Fibroblast of skin of back (primary cell): ENCODE measurements at places on chromosomes 3 and 15.

- no peak for DNase-seq
Measured at GRCh38 chr3:37181756-37182155, 7.4 kb upstream of the LRRFIP2 start.

GRCh38 chr3:10810376-10810775, 5.7 kb upstream of the SLC6A11 start:
- DNase-seq = no peak

- peak; percentile 35 for DNase-seq
Measured at GRCh38 chr3:161989012-161989411, 492.4 kb downstream of the OTOL1 start.

GRCh38 chr3:104933972-104934371, 432.7 kb upstream of the ALCAM start:
- DNase-seq = peak; percentile 30

DNA sequence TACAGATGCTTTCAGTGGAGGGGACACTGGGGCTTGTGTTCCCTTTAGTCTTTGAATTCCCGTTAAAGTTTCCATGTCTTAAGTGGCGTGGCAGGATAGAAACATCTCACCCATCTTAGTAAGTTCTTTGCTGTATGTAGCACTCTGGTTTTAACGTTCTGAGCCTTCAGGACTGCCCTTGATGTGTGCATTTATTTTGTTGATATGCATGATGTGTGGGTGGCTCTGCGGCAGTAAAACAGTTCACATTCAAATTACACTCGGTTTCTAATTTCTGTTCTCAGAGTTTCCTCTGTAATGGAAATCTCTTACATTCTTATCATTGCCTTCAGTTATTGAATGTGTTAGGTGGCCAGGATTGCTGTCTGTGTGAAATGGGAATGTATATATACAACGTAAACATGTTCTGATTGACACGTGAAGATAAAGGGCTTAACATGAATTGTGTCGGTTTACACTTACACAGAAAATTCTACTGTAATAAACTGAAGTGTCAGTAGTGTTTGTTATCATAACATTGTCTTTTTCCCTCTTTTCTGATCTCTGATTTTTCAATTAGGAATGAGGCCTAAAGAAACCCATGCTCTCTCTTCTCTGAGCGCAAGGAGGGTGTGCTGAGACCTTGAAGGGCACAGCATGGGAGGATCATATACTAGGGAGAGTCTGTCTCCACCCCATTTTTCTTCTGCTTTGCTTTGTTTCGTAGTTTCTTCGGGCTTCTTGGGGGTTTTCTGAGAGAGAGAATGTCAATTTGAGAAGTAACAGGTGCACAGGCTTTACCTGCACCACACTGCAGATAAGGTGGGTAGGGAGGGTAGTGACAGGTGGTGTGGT, 51.5 kb downstream of the IGF1R start:
- DNase-seq = no peak

GRCh38 chr3:140292684-140293083, 357.7 kb downstream of the CLSTN2 start:
- peak; percentile 49 for DNase-seq
